GM19239 (cell line): ENCODE measurements at places on chromosomes 5 and 9.

DNA sequence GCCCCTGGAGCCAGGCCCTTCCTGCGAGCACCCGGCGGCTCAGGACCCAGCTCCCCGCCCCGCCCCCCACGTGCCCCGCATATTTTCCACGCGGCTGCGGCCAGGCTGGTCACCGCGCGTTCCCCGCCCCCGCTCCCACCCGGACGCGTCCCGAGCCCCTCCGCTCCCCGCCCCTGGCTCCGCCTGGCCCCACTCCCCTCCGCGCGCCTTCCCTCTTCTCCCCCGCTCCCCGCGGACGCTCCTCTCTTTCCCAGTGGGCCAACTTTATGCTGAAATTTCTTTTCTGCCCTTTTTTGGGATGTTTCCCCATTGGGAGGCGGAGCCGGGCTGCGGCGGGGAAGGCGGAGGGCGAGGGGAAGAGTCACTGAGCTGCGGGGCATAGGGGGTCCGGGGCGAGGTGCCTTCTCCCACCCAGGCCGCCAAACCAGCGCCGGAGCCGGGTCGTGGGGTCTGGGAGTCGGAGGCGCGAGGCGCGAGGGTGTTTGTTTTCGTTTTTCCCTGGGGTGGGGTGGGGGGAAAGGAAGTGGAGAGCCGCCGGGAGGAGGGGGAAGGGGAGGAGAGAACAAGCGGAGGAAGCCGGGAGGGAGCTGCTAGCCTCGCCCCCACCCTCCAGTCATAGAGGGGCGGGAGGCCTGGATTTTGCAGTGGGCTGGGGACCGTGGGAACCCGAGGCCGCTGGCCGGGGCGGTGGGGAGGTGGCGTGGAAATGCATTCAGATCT, 1.0 kb upstream of the TPM2 start:
- peak; percentile 30 for DNase-seq

DNA sequence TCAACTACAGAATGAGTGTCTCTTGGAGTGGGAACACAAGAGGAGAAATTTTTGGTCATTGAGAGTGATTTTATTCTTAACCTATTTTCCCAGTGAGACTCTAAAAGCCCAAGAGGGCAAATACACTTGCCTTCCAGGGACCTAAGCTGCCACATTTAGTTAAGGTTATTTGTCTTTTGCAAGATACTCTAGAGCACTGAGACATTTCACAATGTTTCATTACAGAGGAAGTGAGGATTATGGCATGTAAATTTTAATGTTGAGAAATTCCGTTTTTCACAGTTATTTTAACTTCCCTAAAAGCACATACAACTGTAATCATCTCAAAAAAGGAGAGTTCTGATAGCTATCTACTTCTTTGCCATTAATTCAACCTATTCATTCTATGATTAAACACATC, 38.7 kb upstream of the RAB3C start:
- DNase-seq = no peak

DNA sequence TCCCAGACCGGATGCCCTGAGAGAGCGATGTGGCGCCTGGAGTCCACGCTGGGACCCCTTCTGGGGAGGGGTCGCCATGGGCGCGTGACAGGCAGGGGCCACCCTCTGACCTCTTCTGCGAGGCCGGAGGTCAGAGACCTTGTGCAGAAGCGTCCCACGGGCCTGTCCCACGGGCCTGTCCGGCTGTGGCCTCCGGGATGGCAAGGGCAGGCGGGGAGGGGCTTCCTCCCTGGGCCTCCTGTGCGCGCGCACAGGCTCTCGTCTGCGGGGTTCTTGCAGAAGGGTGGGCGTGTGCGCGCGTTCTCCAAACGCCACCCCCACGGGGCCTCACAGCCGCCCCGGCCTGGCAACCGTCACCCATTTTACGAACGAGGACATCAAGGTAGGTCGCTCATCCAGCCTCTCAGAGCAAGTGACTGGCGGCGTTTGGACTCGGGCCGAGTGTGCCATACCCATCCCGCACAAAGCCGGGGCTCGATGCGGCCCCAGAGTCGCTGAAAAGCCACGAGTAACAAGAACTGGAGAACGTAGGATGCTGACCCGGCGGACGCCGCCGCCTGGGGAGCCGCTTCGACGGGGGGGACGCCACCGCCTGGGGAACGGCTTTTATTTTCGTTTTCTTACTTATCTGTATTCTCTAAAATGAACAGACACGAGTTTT, 897 bp downstream of the AHRR start:
- no peak for DNase-seq

GRCh38 chr9:116395699-116396037, 242.1 kb downstream of the PAPPA start:
- DNase-seq = no peak

DNA sequence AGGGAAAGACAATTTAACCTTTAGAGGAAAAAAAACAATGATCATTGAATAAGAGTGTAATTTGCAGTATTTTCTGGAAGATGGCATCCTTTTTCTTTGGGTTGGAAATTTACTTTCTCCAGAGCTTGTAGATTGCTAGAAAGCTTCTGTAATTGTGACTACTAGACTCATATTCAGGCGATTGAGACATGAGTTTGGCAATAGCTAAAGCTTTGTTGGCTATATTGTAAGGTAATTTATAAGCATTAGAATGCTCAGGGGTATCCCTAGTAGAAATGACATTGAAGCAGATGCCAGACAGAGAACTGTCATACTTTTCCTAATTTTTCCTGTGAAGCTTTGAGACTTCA, 115.3 kb downstream of the UNC13B start:
- no peak for DNase-seq
